GM04504 (cell line): ENCODE measurements at places on chromosomes 4 and X.

GRCh38 chrX:149374751-149375150, 130.4 kb downstream of the IDS start:
- DNase-seq, result peak; percentile 17

DNA sequence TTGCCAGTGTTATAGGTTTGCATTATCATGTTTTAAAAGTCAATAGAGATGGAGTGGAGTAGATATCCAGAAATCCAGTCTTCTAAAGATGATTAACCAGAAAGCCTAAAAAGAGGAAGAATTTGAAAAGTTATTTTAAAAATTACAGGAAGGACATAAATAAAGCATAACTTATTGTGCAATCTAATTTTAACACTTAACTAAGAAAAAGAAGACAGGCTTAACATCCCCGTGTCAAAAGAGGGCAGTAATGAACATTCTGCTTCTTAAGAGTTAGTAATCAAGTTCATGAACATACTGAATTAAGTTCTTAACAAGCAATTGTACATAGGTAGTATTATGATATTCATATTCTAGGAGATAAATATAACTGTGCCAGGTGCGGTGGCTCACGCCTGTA, 39.3 kb downstream of the ELF2 start:
- no peak for DNase-seq

- DNase-seq, result no peak
Observed at GRCh38 chrX:45191820-45192409, 8.8 kb downstream of the DIPK2B start.

GRCh38 chr4:168490711-168491110, 6.1 kb upstream of the PALLD start:
- no peak for DNase-seq

DNA sequence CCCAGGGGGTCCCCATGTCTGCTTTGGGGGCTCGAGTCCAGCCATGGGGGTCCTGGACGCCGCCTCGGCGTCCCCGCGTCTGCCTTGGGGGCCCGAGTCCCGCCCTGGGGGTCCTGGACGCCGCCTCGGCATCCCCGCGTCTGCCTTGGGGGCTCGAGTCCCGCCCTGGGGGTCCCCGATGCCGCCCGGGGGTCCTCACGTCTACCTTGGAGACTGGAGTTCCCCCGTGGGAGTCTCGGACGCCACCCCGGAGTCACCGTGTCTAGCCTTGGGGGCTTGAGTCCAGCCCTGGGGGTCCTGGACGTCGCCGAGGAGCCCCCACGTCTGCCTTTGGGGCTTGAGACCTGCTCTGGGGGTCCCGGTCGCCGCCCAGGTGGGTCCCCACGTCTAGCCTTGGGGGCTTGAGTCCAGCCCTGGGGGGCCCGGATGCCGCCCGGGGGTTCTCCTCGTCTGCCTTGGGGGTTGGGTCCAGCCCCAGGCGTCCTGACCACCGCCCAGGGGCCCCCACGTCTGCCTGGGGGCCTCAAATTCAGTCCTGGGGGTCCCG, 1.1 kb upstream of the GTPBP6 start:
- DNase-seq, result no peak

DNA sequence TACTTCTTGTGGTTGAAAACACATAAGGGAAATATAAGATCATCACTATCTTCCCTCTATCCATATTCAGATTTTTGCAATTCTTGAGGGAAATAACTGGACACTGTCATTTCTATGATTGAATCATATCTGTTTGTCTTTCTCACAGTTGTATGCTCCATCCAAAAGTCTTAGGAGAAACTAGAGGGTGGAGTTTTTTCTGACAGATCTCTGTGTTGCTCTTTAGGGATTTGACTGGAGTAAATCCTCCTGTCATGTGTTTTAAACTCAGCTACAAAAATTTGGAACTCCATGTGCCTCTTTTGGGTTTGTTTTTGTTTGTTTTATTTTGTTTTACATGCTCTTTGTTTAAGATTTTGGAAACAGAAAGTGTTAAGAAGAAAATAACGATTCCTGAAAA, 136.5 kb downstream of the SPATA18 start:
- no peak for DNase-seq

- DNase-seq, result no peak
Observed at GRCh38 chr4:109278594-109279031, 23.8 kb downstream of the COL25A1 start.

DNA sequence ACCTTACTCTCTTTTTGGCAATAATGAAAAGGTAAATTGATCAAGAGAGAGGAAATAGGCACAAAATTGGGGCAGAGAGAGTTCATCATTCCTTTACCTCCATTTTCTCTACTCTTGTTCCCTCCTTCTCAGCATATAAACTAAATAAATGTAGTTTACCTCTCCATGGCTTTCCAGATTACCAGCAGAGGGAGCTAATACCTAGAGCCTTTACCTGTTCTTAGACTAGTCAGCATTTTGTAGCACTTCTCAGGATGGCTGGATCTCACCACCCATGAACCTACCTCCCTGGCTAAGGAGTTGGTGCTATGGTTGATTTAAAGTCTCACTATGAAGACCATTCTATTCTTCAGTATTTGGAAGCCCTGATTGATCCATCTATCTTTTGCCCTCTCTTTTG, 15.7 kb downstream of the OFD1 start:
- peak; percentile 14 for DNase-seq

DNA sequence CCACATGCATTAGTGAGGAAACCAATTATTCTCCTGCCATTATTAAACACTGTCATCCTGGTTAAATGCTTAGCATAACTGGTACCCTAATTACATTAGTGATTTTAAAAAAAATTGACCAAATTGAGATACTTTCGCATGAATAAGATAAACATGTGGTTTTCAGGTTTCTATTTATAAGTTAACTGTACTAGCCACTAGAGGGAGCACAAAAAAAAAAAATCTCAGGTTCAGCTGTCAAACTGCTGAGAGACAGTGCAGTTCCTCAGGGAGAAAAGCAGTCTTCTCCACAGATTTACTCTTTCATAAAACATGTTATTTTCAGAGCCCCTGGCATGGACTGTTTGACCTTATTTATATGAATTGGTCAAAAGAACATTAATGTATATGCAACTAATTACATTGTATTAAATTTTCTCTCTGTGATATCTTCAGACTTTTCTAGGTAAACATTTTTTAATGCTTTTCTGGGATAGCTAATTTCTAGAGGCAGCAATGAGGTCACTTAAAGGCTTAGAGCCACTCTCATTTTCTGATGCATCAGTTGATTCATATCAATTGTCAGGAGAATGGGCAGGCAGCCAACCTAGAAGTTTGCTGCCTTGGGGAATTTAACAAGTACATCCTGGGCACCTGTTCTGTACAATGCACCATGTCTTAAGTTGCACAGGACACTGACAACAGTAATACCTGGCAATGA, 167.5 kb downstream of the CDS1 start:
- DNase-seq, result peak; percentile 20

DNA sequence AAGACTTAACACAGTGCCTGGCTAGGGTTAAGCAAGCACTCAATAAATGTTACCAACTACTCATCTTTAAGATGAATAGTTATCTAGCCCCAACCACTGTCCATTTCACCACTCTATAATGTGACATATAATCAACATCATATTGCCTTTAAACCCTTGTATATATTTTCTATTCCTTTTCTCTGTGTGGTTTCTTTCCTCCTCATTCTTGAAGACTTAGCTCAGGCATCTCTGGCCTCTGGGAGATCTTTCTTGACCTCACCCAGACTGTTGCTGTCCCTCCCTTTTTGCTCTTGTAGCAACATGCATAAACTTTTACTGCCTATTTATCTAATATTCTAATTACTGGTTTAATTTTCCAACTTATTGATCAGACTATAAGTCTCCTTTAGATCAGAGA, 249.9 kb upstream of the MAB21L2 start:
- DNase-seq, result no peak

DNA sequence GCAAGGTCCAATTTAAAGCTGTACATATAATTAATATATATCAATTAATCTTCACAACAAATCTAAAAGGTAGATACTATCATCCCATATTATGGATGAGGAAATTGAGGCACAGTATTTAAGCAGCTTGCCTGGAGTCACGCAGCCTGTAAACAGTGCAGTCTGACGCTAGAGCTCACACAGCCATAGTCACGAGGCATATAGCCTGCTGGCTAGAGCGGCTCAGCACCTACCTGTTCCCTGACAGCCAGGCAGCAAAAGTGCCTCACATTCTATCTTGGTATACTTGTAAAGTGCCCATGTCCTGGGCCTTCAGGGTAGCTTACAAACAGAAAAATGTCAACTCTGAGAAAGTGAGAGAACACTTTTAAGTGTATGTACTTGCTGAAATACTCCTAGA, 222.6 kb upstream of the NEIL3 start:
- no peak for DNase-seq

- DNase-seq, result no peak
Observed at GRCh38 chr4:159906051-159906450, 803.2 kb downstream of the RAPGEF2 start.

- DNase-seq, result no peak
Observed at GRCh38 chr4:15144249-15144966, 142.1 kb downstream of the CPEB2 start.

GRCh38 chr4:110798687-110799086, 175.8 kb upstream of the PITX2 start:
- no peak for DNase-seq
